Heart right ventricle (tissue), 16 donors: ENCODE measurements at places on chromosomes 5 and 9. TPM values are rescaled to one million over a fixed set of nuclear protein-coding genes. Genes with fewer than 3 reads are reported as not detected.

DNA sequence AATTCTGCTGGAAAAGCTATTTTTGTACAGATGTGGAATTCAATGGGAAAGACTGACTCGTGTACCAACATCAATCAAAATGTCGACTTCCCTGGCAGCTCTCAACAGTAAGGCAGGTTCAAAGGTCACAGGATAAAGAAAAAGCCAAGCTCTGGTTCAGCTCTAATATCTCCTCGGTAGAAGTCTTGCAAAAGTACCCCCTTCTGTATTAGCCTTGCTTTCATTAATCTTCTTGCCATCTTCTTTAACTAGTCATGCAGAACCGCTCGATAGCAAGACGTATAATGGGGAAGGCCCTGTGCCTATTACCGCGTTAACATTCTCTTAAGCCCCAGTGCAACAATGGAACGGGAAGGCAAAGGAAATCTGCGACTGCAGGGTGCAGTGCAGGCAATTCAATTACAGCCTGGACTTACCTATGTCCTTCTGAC, 201.2 kb downstream of the GAPVD1 start:
- no peak overlapping the region for H3K4me3 ChIP-seq
- no peaks in the 10 kb centered on the region for H3K27me3 ChIP-seq
- H3K4me1 ChIP-seq: peaks cover 8% of the 10 kb centered on the region
- DNase-seq: no peak
- no peaks in the 10 kb centered on the region for H3K36me3 ChIP-seq

Gene SLC25A25
- 7.4 TPM for total RNA-seq

DNA sequence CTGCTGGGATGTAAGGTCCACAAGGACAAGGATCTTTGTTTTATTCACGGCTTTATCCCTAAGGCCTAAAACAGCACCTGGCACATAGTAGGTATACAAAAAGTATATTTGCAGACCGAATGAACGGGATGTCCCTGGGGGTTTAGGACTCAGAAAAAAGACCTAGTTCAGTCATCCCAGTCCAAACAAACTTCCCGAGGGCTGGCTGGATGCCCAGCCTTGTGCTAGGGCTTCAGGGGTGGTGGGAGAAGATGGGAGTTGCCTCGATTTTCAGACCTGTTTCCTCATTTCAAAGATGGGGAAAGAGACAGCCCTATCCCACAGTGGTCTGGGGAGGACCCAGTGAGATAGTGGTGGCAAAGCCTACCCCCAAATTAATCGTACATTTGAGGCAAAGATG, 3.0 kb upstream of the PROB1 start:
- H3K27ac ChIP-seq: no peak overlapping the region
- no peaks in the 10 kb centered on the region for H3K36me3 ChIP-seq
- no peak overlapping the region for H3K4me3 ChIP-seq

GRCh38 chr5:151870271-151870670, 54.4 kb downstream of the GLRA1 start:
- H3K27me3 ChIP-seq: no peaks in the 10 kb centered on the region
- H3K36me3 ChIP-seq: no peaks in the 10 kb centered on the region
- H3K4me3 ChIP-seq: no peak overlapping the region
- H3K4me1 ChIP-seq: no peaks in the 10 kb centered on the region
- no peak for DNase-seq
- H3K27ac ChIP-seq: no peak overlapping the region
